ENCODE measurements at places on chromosomes 6 and 20.

GRCh38 chr6:113011801-113012200 lies 664.7 kb downstream of the RFPL4B start:
- no peak for DNase-seq

DNA sequence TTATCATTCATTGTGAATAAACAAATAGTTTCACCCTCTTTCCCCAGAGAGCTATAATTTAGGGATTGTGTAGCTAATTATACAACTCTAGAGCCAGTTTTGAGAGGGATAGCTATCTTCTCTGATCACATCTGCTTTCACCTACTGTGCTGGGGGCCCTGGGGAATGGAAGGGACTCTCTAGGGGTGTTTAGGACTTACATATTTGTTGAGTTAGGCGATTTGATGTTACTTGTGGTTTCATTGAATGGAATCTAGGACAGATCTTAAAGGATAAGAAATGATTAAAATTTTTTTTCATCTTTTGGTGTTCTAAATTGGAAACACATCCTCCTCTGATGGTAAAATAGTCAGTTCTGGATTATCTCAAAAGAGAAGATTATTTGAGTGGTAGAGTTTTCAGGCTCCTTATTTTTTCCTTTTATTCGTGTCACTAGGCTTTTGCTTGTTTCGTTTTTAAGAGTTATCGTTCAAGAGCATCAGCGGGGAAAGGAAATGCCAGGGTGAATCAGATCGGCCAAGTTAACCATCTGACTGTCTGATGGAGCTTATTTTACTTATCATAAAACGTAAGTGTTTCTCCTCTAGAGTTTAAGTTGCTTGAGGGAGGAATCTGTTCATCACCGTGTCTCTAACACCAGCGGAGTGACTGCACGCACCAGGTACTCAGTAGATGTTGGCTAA lies 236.7 kb downstream of the FARS2 start:
- DNase-seq: no peak

- DNase-seq: peak; percentile 62
Observed at GRCh38 chr20:3818155-3819151, 1.9 kb upstream of the AP5S1 start.

- no peak for DNase-seq
Observed at GRCh38 chr6:13025893-13026499, 302.3 kb downstream of the TBC1D7 start.

DNA sequence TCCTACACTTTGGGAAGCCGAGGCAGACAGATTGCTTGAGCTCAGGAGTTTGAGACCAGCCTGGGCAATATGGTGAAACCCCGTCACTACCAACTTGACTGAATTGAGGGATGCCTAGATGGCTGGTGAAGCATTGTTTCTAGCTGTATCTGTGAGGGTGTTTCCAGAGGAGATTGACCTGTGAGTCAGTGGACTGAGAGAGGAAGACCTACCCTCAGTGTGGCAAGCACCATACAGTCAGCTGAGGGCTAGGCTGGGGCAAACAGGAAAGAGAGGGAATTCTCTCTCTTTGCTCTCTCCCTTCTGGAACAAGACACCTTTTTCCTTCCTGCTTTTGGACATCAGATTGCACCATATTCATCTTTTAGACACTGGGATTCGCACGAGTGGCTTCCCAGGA lies 3.7 kb upstream of the ZUP1 start:
- DNase-seq: no peak

- no peak for DNase-seq
Observed at GRCh38 chr20:57464642-57465211, 60.2 kb downstream of the CTCFL start.

DNA sequence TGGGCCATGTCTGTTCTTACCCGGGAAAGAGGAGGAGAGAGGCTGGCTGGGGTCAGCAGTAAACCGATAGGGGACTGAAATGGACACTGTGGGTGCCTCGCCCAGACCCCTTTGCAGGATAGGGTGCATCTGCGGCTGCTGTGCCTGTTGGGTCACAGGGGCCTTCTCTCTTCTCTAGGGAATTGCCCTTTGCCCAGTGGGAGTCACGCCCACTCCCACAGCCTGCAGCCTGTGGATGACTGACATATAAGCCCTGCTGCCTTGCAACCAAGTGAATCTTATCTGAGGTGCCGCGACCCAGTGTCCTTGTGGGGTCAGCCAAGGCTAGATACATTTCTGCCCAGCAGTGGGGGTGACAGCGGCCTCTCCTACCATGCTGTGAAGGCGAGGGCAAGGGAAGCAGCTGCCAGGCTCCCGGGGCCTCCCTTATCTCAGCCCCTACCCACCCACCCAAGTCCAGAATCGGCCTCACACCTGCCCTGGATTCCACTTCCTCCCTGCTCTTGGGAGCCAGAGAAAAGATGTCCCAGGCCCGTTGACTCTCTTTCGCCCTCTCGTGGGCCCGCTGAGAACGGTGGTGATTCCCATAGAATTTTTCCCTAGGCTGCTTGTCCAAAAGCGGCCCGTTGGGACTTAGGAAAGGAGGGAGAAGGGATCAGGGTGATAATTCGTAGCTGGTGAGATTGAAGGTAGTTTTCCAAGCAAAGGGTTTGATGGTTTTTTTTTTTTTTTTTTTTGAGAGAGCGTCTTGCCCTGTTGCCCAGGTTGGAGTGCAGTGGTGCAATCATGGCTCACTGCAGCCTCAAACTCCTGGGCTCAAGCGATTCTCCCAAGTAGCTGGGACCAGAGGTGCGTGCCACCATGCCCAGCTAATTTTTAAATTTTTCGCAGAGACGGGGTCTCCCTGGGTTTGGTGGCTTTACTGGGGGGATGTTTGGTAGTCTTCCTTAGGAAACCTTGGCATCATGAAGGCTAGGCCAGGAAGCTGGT lies 76.4 kb upstream of the RNF24 start:
- DNase-seq: peak; percentile 76

DNA sequence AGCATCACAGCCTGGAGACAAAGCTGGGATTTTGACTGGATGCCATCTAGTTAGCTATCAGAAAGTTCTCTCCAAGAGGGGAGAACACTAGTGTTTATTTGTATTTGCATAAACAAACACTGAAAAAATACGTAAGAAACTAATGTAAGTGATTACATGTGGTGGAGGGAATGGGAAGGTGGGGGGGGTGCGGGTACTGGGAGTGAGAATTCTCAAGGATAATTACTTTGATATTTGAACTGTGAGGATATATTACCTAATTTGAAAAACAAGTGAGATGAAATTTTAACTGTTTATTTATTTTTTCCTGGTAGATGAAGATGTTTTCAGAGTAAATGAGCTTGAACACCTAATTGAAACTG lies 54.7 kb downstream of the VEGFA start:
- DNase-seq: no peak

DNA sequence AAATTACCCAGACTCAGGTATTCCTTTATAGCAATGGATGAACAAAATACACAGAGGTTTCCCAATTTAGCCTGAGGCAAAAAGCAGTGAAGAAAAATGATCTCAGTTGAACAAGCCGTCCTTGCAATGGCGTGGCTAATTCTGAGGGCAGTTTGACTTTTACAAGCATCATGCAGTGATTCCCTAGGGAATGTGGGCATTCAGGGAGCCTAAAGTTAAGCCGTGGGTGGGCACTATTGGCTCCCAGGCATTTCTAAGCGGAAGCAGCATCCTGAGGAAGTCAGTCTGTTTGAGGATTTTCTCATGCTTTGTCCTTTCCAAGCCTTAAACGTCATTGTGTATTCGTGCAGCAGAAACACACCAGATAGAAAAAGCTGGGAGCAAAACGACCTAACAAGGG lies 133.9 kb downstream of the MYLK4 start:
- no peak for DNase-seq

- no peak for DNase-seq
Observed at GRCh38 chr20:2006452-2007361, 12.8 kb upstream of the PDYN start.

GRCh38 chr6:52124126-52125121 lies 37.0 kb upstream of the PKHD1 start:
- no peak for DNase-seq

DNA sequence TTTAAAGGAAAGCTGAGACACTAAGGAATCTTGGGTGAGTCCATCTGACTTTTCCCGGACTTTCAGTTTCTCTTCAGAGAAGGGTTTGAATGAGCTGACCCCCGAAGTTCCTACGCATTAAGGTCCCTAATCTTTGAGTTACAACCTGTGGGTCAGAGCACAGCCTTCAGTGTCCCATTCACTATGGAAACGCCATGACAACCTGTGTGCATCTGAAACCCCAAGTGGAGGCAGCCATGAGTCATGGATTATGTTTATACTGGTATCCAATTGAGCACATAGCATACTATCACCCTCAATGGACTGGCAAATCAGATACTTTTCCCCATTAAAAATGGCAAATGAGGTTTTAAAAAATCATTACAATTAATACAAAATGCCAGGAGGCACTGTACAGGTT lies 11.4 kb downstream of the MYLK4 start:
- DNase-seq: peak; percentile 21

- DNase-seq: no peak
Observed at GRCh38 chr20:57785720-57786119, 75.9 kb upstream of the PMEPA1 start.

DNA sequence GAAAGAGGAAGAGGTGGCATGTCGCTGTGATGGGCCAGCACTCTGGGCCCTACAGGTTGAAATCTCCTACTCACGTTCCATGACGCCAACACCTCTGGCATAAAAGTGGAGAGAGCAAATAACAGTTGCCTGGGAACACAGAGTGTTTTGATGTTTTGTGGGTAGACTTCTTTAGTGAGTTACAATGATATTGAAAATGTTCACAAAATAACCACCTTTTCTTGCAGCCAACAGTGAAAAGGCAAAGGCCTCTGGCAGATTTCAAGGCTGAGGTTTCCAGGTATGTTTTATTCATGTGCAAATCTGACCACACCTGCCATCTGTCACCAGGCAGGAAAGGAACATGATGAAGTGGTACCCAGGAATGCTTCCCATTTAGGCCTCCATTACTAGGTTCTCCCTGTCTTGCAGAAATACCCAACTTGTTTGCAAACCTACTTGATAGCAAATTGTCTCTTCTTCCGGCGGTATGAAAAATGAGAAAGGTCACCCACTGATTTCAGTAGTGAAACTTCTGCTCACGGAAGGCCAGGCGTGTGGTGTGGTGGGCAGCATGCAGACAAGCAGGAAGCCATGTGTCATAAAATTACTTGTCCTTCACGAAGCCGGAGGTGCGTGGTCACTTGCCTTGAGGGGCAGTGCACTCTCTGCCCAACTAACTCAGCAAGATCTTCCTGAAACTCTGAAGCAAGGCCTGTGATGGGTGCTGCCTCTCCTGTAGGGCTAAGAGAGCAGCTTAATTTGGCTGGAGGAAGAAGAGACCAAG lies 299.1 kb upstream of the PRDM1 start:
- no peak for DNase-seq

DNA sequence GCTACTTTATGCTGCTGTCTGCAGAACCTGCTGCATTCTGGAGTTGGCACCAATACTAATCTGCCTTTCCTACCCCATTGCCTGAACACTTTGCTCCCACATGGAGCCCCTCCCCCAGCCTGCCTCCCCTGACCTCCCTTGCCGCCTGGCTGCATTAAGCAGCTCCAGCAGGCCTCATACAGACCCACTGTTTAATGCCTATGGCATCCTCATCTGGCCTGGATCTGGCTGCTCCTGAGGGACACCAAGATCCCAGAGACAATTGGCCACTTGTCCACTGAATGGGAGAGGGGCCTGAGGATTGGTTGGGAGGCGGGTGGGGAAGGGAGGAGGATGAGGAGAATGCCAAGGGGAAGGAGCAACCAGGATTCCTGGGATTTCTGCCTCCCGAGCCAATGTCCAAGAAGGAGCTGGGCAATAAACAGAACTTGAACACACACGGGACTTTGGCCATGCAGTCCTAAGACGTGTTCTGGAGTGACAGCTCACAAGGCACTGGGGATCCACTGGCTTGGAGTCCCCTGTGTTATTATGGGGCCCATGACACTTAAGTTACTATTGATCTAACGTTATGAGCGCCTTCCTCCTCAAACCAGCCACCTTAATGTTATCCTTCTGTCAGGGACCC lies 10.4 kb upstream of the KCNK5 start:
- DNase-seq: no peak

DNA sequence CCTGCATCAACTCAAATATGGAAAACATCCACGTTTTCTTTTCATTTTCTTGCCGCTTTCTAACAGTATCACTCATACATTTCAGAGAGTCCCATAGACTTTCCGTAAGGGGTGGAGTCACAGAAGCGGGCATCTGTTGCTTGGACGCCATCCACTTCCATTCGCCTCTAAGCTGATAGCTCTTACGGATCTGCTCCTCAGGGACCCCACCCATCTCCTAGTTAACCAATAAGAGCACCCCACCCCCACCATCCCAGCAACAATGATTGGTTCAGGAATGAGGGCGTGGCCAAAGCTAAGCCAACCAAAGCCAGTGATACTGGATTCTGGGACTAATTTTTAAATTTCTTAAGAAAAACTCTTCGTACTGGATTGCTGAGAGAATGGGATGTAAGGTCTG lies 42.4 kb downstream of the SLC2A10 start:
- DNase-seq: peak; percentile 44

GRCh38 chr20:24051160-24051559 lies 62.6 kb upstream of the GGTLC1 start:
- no peak for DNase-seq

DNA sequence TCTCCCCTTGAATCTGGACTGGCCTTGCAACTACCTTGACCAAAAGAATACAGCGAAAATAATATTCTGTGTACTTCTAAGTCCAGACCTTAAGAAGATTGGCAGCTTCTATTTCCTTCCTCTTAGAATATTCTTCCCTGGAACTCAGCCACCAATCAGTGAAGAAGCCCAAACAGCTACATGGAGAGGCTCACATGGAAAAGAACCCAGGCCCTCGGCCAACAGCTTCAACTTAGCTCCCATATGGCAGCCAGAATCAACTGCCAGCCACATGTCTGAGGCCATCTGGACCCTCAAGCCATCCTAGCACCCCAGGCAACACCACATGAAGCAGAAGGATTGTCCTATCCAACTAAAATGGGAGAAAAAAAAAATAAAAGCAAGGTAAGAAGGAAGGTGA lies 178.8 kb downstream of the IBTK start:
- no peak for DNase-seq

- no peak for DNase-seq
Observed at GRCh38 chr6:16800942-16801341, 39.7 kb upstream of the ATXN1 start.

GRCh38 chr6:131897050-131897435 lies 54.1 kb downstream of the CCN2 start:
- DNase-seq: no peak

DNA sequence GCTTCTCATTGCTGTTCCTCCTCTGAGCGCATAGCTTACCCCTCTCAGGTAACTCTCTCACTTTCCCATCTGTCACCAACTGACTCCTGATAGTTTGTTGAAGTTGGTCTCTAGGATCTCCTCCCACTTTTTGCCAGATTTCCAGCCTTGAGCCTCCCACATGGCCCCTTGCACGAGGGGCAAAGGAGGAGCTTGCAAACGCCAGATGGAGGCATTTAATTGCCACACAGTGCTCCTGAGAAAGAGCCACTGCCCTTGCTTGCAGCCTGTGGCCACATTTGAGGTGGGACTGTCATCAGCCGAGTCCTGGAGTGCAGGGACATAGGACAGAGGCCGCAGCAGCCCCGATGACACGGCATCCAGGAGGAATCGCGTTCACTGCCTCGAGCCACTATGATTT lies 348.7 kb downstream of the SMOC2 start:
- no peak for DNase-seq
